Right renal pelvis (tissue), 4 donors: ENCODE measurements at places on chromosomes 6 and 20. TPM values are rescaled to one million over a fixed set of nuclear protein-coding genes. Genes with fewer than 3 reads are reported as not detected.

DNA sequence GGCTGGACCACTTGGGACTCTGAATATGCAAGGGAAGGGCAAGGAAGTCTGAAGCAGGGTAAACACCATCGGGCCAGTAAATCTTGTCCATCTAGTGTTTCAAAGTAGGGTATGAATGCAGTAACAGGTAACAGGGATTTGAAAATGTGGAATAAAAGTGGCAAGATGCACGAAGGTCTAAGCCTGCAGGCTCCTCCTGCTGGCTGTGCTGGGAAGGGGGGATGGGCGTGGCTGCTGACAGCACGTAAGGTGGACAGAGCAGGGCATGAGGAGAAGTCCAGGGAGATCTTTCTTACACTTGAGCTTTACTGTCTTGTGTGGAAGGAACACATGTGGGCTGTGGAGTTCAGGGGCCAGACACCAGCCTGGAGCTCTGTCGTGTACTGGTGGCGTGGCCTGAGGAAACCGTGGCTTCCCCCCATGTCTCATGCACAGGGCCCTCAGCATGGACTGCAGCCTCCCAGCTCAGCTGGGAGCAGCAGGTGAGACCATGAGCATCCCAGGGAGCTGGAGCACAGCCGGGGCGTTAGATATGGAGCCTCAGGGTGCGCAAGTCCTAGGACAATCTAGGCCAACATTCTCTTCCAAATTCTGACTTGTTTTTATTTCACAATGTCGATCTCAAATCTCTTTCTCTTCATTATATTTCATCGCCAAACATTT, 84.5 kb downstream of the SLC22A23 start:
- no peak for DNase-seq

GRCh38 chr6:135170849-135171248, 10.3 kb upstream of the MYB start:
- DNase-seq, result no peak

- no peak for DNase-seq
These were observed 25.6 kb downstream of the UTRN start for GRCh38 chr6:144310765-144311164.

DNA sequence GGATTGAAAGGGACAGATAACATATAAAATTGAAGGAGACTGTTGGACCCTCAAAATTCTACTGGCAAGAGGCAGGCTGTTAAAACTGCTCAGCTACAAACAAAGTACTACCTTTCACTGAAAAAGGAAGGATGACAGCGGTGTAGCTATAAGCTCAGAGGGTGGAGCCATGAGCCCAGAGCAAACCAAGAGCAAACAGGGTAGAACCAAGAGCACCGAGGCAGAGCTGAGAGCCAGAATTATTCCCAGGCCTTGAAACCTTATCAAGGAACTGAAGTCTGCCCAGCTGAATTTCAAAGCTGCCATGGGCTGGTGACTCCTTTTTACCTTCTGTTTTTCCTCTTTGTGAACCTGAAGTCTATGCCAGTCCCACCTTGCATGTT, 74.7 kb upstream of the SLC4A11 start:
- no peak for DNase-seq

DNA sequence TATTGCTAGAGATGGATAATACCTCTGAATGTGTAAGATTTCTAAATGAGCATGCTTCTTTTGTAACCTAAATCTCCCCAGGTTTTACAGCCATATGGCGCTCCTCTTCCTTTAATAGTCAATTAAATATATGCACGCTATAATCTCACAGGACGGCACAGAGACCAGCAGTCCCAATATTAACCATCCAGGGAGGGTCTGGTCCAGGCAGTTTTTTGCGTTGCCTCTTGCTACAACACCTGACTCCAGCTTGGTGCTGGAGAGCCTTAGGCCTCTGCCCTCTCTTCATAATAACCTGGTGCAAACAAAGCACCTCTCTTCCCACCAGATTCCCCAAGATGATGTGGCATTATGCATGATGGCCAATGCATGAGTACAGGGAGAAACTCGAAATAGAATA, 183.4 kb downstream of the LY86 start:
- no peak for DNase-seq

GRCh38 chr6:97049253-97050011, 124.9 kb downstream of the KLHL32 start:
- DNase-seq, result no peak

DNA sequence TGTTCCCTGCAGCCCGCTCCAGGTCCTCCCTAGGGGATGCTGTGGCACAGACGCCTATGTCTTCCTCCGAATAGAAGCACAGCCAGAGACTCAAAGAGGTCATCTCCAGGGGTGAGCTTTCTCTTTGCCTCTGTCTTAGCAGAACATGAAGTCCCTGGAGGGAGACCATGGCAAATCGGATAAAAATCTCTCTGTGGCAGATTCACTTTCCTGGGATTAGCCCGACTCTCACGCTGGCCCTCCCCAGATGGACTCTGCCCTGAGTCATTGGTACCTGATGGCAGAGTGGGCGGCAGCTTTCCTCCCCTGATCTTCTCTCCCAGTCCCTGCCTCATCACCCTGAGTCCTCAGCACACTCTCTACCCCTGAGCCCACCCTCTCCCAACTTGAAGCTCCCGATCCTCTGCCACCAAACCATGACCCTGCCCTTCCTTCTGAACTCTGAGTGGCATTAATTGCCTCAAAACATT, 58.0 kb upstream of the CCDC167 start:
- no peak for DNase-seq

GRCh38 chr6:143536461-143536865, 24.9 kb upstream of the FUCA2 start:
- no peak for DNase-seq

DNA sequence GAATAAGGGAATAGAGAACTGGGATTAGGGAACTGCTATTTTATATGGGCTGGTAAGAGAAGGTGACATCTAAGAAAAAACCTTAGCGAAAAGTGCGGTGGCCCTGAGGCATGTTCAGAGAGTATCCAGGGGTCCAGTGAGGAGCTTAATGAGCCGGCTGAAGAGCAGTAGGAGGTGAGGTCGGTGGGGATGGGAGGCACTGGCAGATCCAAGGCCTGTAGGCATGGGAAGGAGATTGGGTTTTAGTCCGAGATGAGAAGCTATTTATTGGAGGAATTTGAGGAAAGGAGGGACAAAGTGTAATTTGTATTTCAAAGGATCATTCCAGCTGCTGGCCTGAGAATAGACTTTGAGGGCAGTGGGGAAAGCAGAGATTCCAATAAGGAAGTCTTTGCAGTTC, 123.8 kb downstream of the QKI start:
- DNase-seq, result no peak

GRCh38 chr6:36443471-36444428, 950 bp downstream of the KCTD20 start:
- no peak for DNase-seq

DNA sequence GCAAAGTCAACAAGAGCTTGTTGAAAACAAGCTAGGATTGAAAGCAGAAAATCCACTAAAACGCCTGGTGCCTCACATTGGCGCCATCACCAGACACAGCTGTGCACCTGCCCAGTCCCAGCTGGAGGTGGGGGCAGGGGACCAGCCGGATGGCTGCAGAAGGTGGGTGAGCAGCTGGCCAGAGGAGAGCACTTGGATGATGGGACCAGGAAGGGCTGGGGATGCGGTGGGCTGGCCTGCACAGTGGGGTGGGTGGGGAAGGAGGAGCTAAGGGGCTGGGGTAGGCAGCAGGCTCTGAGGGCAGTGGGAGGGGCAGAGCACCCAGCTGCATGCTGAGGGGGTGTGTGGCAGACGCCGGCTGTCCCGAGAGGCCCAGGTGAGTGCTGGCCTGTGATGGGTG, 7.1 kb downstream of the CABLES2 start:
- DNase-seq, result no peak

The TSPO2 gene
- 0.66 TPM for polyA plus RNA-seq

The MYMX gene
- polyA plus RNA-seq, result 0.60 TPM

The PRR18 gene
- 0.30 TPM for polyA plus RNA-seq

The C6orf132 gene
- polyA plus RNA-seq, result 4.1 TPM

The LGSN gene
- polyA plus RNA-seq, result 1.3 TPM

The CABLES2 gene
- 10.1 TPM for polyA plus RNA-seq

The RBPJL gene
- not detected for polyA plus RNA-seq

The FAM184A gene
- polyA plus RNA-seq, result 9.3 TPM

The CDYL gene
- polyA plus RNA-seq, result 30.4 TPM

The XKR7 gene
- 0.35 TPM for polyA plus RNA-seq

The RNF182 gene
- polyA plus RNA-seq, result 3.4 TPM
